ENCODE measurements at places on chromosomes 13 and 19.

DNA sequence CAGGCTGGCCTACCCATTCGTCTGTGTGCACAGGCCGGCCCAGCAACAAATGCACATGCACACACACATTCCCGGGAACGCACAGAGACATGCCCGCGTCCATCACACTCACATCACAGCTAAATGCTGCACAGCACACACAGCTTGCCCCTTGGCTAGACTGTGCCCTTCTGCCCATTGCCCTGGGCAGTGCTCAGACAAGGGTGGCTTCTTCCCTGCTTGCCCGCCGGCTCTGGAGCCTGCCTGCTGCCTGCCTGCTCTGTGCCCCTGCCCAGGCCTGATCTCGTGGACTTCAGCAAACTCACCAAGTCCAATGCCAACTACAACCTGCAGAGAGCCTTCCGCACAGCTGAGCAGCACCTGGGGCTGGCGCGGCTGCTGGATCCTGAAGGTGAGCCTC is 30.4 kb downstream of the SPTBN4 start:
- DNase-seq = no peak

- DNase-seq = no peak
These were observed 47.5 kb downstream of the CRTC1 start for GRCh38 chr19:18730885-18731513.

DNA sequence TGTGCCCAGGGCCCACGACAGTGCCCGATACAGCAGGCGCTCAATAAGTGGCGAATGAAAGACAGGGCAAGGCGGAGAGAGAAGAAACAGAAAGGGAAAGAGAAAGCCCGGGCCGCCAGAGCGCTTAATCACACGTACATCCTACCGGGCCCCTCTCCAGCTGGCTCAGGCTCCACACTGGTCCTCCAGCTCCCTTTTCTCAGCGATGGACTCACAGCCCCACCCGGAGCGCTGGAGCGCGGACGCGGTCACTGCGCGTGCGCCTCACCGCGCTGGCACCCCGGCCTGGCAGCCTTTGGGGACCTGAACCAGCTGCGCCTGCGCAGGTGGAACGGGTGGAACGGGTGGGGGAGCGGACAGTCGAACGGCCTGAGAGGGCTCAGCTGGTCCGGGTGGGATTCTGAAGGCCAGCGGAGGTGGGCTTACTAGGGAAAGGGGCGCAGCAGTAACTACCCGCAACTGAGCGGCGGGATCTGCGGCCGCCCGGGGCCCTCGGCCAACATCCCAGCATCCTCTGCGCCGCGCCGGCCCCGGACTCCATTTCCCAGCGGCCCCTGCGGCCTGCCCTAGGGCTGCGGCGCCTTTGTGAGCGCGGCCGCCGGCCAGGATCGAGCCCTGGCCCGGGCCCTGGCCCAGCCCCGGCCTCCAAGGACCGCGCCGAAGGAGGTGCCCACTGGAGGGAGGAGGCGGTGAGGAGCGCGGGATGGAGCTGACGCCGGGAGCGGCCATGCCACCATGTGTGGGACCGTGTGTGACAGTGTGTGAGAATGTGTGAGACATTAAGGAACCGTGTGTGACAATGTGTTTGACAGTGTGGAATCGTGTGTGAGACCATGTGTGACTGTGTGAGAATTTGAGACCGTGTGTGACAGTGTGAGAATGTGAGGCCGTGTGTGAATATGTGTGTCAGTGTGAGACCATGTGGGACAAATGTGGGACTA is at the start of gene ZNF583:
Gene ZNF583 (plus strand): TSS at position 569 of the 941 bp plus-strand sequence. CDS start 2,783 bp downstream, outside the sequence.
- peak; percentile 75 for DNase-seq

- peak; percentile 20 for DNase-seq
These were observed 15.2 kb upstream of the PAK4 start for GRCh38 chr19:39110263-39110967.

GRCh38 chr19:49490287-49491029 is 3.0 kb downstream of the RPL13A start:
- no peak for DNase-seq

GRCh38 chr19:16342002-16342715 is 17.5 kb downstream of the KLF2 start:
- no peak for DNase-seq
